ENCODE measurements at places on chromosomes 16 and 17. TPM values are rescaled to one million over a fixed set of nuclear protein-coding genes. Genes with fewer than 3 reads are reported as not detected.

The NEUROD2 gene
- not detected for total RNA-seq

The STX1B gene
- total RNA-seq, result 4.2 TPM

The UNC13D gene
- 10.8 TPM for total RNA-seq

The PITPNM3 gene
- total RNA-seq, result 1.8 TPM

The PIRT gene
- total RNA-seq, result not detected

The WNK4 gene
- 0.53 TPM for total RNA-seq

The MSLN gene
- total RNA-seq, result 0.08 TPM
